Activated CD8-positive, alpha-beta memory T cell treated with anti-CD3 and anti-CD28 coated beads for 1 hour (primary cell): ENCODE measurements at places on chromosomes 6 and 20.

- DNase-seq, result no peak
Observed at GRCh38 chr6:170108456-170108855, 182.4 kb downstream of the DLL1 start.

GRCh38 chr6:129598244-129599187, 111.5 kb downstream of the ARHGAP18 start:
- DNase-seq, result no peak

- DNase-seq, result no peak
Observed at GRCh38 chr6:1625794-1626435, 16.2 kb downstream of the FOXC1 start.

- DNase-seq, result no peak
Observed at GRCh38 chr6:81304466-81304865, 448.0 kb downstream of the TENT5A start.

GRCh38 chr20:10603378-10603777, 70.4 kb downstream of the JAG1 start:
- no peak for DNase-seq

DNA sequence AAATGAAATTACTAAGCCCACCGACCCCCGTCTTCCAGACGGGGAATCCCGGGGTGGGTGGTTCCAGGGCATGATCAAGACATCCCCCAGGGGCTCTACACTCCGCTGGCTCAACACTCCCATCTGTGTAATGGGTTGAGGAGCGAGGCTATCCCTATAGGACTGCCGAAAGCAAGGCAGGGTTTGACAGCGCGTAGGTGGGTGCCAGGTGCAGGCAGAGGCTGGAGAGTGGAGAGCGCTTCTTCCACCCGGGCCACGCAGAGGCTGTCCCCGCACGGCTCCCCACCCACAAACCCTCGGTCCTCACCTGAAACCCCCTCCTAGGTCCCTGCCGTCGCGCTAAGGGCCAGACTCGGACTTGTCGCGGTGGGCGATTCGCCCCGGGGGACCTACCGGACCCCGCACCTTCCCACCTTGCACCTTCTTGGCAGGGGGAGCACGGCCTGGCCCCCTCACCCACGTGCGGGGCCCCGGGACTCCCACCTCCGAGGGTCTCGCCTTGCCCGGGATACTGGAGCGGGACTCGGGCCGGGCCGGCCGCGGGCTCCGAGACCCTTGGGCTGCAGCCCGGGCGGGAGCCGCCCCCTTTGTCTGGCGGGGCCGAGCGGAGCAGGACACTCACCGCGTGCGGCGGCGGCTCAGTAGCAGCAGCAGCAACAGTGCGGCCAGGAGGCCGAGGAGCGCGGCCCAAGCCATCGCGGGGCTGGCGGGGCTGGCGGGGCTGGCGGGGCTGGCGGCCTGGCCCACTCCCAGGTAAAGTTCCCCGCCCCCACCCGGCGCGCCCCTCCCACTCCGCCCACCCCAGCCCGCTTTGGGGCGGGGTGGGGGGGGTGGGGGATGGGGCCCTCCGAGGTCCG, at the start of gene PTGIS:
Gene PTGIS, minus strand, starts transcription at position 717 of the 857 bp plus-strand sequence. Its CDS starts 21 bp downstream, at position 696.
- DNase-seq, result no peak

GRCh38 chr20:24764027-24764793, 184.9 kb upstream of the CST7 start:
- DNase-seq, result no peak

GRCh38 chr6:127554435-127555006, 22.5 kb upstream of the C6orf58 start:
- no peak for DNase-seq

DNA sequence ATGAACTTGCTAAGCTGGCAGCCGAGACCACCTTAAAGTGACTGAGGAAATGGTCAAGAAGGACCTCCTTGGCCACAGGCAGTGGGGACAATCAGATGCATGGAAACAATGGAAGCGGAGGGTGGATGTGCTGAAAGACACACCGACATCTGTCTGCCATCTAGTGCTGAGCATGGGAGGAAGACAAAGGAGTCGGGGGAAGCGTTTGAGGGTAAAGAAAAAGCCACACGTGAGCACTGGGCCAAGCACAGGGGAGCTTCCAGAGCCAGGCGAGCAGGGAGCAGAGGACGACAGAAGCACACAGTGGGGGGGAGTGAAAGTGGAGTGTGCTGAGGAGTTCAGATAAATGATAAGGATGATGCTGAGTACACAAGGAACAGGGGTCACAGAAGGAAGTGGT, 367.8 kb downstream of the ZFAND3 start:
- no peak for DNase-seq

GRCh38 chr20:2559651-2560050, 23.3 kb downstream of the TMC2 start:
- no peak for DNase-seq

DNA sequence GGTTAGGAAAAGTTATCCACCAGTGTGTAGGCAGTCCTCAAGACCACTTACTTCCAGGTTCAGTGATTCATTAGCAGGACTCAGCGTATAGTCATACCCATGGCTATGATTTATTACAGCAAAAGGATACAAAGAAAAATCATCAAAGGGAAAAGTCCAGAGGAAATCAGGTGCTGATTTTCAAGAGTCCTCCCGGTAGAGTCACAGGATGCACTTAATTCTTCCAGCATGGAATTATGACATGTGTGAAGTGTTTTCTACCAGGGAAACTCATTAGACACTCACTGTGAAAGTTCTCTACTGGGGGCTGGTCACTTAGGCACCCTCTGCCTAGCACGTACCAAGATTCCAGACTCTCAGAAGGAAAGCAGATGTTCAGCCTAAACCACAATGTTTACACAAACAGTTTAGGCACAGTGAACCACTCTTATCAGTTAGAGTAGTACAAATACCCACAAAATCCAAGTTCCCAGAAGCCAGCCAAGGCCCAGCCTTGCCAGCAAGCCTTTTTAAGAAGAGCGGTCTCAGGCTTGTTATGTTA, 10.2 kb downstream of the WFDC3 start:
- DNase-seq, result no peak

DNA sequence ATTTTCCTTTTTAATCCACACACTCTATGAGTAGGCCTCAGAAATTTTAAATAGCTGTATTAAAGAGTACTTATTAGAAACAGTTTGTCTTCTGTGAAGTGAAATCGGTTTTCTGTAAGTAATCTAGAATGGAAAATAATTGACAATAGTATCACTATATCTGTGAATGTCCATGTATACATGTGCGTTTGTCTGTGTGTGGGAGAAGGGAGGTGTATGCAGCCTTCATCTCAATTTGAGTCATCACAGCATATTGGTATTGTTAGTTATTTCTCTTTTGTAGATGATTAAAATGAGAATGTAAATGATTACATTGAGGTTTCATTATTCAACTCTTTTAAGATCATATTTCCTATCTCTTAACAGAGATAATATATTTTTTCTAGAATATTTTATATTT, 206.0 kb downstream of the EYS start:
- DNase-seq, result no peak

GRCh38 chr20:18016772-18017171, 40.9 kb downstream of the OVOL2 start:
- DNase-seq, result no peak

DNA sequence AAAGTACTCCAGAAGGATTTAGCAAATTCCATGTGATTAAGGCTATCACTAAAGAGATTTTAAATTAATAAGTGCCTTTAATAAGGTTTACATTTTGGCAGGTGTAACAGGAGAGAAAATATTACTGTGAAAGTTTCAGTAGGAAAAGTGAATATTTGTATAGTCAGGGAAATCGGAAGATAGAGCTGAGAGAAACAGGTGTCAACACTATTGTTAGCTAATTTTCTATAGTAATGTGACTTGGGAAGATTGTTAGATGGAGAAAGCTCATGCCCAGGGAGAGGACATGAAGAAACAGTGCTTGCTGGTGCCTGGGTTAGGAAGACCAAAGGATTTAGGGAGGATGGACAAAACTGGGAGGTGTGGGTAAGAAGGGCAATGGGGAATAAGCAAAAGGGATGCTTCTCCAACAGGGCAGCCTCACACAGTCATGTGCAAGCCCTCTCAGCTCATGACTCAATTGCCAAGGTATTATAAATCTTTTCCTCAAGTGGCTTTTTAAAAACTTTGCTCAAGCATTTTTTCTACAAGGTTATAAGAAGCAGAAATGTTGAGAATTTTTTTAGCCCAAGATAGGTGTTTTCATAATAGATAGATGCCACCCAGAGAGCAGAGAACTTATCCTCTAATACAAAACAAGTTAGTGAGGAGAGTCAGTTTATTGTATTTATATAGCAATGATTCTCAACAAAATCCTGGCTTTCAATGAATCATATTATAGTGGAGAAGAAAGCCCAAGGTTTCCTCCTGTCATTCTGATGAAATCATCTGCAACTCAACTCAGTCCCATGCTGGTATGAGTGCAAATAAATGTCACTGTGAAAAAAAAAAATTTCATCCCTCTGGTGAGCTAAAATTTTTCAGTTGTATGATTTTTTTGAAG, 325.2 kb upstream of the NT5E start:
- no peak for DNase-seq

- DNase-seq, result no peak
Observed at GRCh38 chr20:59484228-59484627, 120.1 kb upstream of the PHACTR3 start.

DNA sequence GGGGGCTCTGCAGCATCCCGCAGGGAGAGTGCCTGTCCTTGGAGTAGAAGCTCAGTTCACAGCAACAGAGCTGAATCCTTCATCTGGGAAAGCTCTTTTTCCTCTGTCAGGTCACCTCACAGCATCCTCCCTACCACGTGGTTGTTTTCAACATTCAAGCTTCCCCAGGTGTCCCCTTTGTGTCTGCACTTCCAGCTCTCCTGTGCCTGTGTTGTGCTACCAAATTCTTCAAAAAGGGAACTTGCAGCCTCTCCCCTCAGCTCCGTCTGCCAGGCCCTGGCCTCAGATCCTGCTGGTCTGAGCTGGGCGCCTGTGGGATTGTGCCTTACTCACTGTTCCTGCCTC, 108.4 kb downstream of the FOXF2 start:
- DNase-seq, result no peak

DNA sequence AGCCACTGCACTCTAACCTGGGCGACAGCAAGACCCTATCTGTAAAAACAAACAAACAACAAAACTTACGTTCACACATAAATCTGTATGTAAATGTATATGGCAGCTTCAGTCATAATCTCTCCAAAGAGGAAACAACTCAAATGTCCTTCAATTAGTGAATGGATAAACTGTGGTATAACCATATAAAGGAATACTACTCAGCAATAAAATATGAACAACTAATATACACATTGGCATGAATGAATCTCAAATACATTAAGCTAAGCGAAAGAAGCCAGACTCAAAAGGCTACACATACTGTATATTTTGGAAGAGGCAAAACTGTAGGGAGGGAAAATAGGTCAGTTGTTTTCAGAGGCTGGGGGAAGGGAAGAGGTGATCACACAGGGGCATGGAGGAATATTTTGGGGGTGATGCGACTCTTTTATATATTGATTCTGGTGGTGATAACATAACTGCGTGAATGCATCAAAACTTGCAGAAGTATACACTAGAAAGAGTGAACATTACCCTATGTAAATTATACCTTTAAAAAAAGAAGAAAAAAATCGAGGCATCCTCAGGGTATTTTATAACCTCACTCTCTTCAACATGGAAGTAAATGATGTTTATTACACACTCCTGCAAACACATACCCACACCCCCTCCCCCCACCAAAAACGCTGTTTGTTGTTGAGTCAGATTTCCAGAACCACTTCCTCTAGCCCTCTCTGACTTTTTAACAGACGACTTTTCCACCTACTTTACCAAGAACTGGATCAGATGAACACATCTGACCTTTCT, 115.2 kb upstream of the RNF24 start:
- no peak for DNase-seq

- DNase-seq, result no peak
Observed at GRCh38 chr20:25081730-25082497, at the start of gene VSX1. Gene VSX1 (minus strand): TSS chr20:25082141. CDS start chr20:25082096, 45 bp downstream.

- no peak for DNase-seq
Observed at GRCh38 chr6:68544450-68544849, 90.6 kb upstream of the ADGRB3 start.

GRCh38 chr6:134750669-134751068, 199.2 kb downstream of the ALDH8A1 start:
- no peak for DNase-seq

DNA sequence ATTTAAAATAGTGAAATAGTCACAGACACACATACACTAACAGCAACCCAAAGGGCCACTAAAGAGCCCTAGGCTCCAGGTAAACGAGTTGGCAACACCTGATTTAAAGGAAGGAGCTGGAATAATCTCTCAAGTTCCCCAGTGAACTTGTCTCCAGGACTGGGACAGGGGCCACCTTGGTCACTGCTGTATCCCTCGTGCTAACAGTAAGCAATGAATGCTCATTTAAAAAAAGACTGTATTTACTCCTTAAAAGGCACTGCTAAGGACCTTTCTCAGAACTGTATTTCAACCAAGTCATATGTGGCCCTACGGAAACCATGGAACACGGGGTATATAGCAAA, 1.3 kb downstream of the DIDO1 start:
- no peak for DNase-seq

DNA sequence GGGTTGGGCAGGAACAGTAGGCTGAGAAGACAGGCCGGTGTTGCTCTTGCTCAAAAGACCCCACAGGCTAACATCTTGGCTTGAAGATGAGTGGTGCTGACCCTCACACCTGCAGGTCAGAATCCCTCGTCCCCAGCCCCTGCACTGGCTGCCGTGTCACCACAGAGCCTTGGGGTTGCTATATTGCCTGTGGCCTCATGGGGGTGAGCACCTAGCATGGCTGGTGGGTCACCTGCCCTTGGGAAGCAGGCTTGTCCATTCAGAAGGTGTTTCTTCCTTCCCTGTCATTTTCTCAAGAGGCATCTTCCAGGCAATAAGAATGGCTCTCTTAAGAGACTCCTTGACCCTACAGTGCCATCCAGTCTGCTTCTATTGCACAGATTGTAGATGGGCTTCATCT, 7.7 kb downstream of the SLC22A16 start:
- DNase-seq, result no peak

DNA sequence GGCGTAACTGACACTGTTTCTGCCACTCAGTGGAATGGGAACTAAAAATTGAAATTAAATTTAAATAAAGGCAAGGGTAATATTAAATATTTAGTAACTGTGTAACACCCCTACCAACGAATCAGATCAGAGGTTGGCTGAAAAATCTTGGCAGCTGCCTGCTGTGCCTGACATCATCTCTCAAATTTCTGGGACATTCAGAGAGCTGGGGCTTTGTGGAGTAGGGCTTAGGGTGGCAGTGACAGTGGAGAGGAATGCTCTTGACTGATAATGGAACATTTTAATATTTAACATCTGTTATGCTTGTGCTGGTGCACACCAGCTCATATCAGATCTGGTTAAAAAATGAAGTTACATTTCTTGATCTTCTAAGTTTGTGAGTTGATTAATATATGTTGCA, 62.2 kb downstream of the RFPL4B start:
- DNase-seq, result no peak

GRCh38 chr6:18178960-18179615, 23.9 kb downstream of the KDM1B start:
- DNase-seq, result no peak

DNA sequence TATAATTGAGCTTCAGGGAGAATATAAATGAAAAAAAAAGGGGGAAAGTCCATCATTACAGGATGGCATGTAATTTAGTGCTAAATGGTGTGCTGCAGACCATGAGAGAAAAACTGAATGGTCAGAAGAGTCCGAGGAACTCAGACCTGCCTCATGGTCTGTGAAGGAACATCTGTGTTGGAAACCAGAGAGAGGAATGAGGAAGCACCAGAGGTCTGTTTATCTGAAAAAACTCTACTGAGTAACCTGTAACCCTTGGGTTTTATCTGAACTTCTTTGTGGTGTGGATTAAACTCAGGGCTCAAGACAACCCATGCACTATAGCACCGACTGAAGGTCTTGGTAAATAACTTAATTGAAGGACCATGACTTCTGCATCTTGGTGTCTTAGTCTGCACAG, 108.1 kb downstream of the RNF144B start:
- no peak for DNase-seq

- DNase-seq, result no peak
Observed at GRCh38 chr6:17013701-17014100, 88.1 kb upstream of the STMND1 start.
